ENCODE measurements at places on chromosomes 2 and 18. TPM values are rescaled to one million over a fixed set of nuclear protein-coding genes. Genes with fewer than 3 reads are reported as not detected.

The RAPH1 gene
- 16.5 TPM for total RNA-seq

The ACMSD gene
- not detected for total RNA-seq

The DGUOK gene
- total RNA-seq: 57.7 TPM

The DNAH7 gene
- total RNA-seq: 2.6 TPM

The CASP10 gene
- total RNA-seq: 9.1 TPM

The ABCG8 gene
- total RNA-seq: not detected

The GCKR gene
- total RNA-seq: 4.5 TPM

The IMPACT gene
- 48.3 TPM for total RNA-seq

The ABCG5 gene
- not detected for total RNA-seq

The UNC80 gene
- total RNA-seq: not detected

The BOLL gene
- total RNA-seq: not detected

The PTRHD1 gene
- total RNA-seq: 23.7 TPM

The C2orf72 gene
- total RNA-seq: not detected

The SH3BP4 gene
- 49.7 TPM for total RNA-seq

The GYPC gene
- total RNA-seq: 38.7 TPM

The ALK gene
- total RNA-seq: 0.27 TPM

The ZBTB7C gene
- 0.41 TPM for total RNA-seq

The CYP20A1 gene
- total RNA-seq: 69.4 TPM

The MYO7B gene
- not detected for total RNA-seq

The CRYBA2 gene
- not detected for total RNA-seq

The GALNT3 gene
- total RNA-seq: 3.1 TPM

The RGPD6 gene
- total RNA-seq: 45.0 TPM

The PARD6G gene
- total RNA-seq: 0.54 TPM

The GKN2 gene
- not detected for total RNA-seq

The MYO3B gene
- total RNA-seq: 0.33 TPM

The TCF7L1 gene
- 3.5 TPM for total RNA-seq

The ACADL gene
- 0.63 TPM for total RNA-seq

The GATA6 gene
- total RNA-seq: 22.5 TPM

The GPR45 gene
- not detected for total RNA-seq

The NEU2 gene
- total RNA-seq: not detected

The PCARE gene
- total RNA-seq: under 0.01 TPM

The ZNF385B gene
- total RNA-seq: 4.8 TPM

The ALLC gene
- not detected for total RNA-seq

The CD28 gene
- not detected for total RNA-seq

The WNT10A gene
- not detected for total RNA-seq

The CCT7 gene
- 195 TPM for total RNA-seq

The IMPA2 gene
- total RNA-seq: 14.1 TPM

The POTEF gene
- total RNA-seq: not detected

The RAX gene
- not detected for total RNA-seq

The MDH1B gene
- 0.81 TPM for total RNA-seq

The GAL3ST2 gene
- total RNA-seq: 0.25 TPM

The FASTKD1 gene
- total RNA-seq: 17.6 TPM

The RAD51AP2 gene
- not detected for total RNA-seq

The ERBB4 gene
- total RNA-seq: 0.16 TPM

The ANKRD53 gene
- total RNA-seq: 6.5 TPM

The PSMA8 gene
- not detected for total RNA-seq

The GPR55 gene
- under 0.01 TPM for total RNA-seq

The NT5DC4 gene
- total RNA-seq: not detected

The RBM45 gene
- 27.1 TPM for total RNA-seq

The FAP gene
- total RNA-seq: 150 TPM

The EML6 gene
- 0.49 TPM for total RNA-seq

The EGR4 gene
- not detected for total RNA-seq

The CCDC68 gene
- total RNA-seq: 7.4 TPM

The FLACC1 gene
- total RNA-seq: 1.2 TPM

The EVX2 gene
- not detected for total RNA-seq

The ZC3H6 gene
- total RNA-seq: 2.9 TPM

The NTSR2 gene
- total RNA-seq: not detected

The TEX44 gene
- total RNA-seq: not detected

The CNGA3 gene
- total RNA-seq: 0.18 TPM

All from fibroblast of the aortic adventitia (primary cell).